Activated CD4-positive, alpha-beta T cell treated with anti-CD3 and anti-CD28 coated beads, Interleukin-2, amount 50 U/mL, for 24 hours (primary cell): ENCODE measurements at places on chromosomes 7 and 10.

DNA sequence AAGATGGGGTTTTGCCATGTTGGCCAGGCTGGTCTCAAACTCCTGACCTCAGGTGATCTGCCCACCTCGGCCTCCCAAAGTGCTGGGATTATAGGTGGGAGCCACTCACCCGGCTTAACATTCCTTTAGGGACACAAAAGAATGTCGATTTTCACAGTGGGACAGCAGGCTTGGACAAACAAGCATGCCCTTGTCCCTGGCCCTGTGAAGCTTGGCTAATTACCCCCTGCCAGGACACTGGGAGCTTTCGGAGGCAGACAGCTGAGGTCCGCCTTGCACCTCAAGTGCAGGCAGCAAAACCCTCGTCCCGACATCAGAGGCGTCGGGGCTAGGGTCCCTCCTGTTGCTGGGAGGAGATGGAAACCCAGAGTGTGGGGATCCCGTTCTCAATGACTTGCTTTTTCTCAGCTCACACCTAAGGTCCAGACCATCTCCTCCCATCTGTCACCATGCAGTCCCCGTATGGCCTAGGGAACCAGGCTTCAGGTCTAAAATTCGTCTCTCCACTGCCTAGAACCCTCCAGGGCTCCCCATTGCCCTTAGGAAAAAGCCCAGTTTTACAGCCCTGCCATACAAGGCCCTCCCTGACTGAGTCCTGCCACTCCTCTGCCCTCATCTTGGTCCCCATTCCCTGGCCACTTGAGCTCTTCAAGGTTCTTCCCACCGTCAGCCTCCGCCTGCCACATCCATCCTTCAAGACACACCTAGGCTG, 6.3 kb upstream of the CLIP2 start:
- DNase-seq: no peak

GRCh38 chr7:36533717-36534116, 144.1 kb downstream of the ANLN start:
- DNase-seq: no peak

DNA sequence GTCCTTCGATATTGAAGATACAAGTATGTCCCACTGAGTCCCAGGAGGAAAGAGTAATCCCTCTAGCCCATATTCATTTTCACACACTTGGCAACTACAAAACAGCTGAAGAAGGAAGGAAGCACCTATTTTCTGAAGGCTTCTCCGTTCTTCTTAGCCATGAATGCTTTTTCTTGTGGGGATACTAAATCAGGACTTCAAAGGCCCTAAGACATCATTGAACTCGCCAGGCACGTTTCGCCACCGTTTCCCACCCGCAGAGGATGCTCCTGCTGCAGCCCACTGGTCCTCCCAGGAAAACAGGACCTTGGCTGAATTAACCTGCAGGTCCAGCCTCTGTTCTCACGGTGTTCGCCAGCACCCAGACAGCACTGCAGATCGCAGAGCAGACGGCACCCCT, 561.5 kb downstream of the DNAJB6 start:
- DNase-seq: no peak

DNA sequence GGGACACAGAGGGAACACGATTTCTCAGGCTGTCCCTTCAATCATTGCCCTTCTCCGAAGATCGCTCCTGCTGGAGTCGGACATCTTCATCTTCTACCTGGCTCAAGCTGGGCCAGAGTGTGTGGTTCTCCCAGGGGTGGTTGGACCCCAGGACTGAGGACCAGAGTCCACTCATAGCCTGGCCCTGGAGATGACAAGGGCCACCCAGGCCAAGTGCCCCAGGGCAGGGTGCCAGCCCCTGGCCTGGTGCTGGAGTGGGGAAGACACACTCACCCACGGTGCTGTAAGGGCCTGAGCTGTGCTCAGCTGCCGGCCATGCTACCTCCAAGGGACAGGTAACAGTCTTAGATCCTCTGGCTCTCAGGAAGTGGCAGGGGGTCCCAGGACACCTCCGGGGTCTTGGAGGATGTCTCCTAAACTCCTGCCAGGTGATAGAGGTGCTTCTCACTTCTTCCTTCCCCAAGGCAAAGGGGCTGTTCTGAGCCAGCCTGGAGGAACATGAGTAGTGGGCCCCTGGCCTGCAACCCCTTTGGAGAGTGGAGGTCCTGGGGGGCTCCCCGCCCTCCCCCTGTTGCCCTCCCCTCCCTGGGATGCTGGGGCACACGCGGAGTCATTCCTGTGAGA, 23.3 kb downstream of the TBATA start:
- no peak for DNase-seq

- DNase-seq: peak; percentile 42
These were observed 85.4 kb downstream of the ICA1 start for GRCh38 chr7:8176370-8177081.

DNA sequence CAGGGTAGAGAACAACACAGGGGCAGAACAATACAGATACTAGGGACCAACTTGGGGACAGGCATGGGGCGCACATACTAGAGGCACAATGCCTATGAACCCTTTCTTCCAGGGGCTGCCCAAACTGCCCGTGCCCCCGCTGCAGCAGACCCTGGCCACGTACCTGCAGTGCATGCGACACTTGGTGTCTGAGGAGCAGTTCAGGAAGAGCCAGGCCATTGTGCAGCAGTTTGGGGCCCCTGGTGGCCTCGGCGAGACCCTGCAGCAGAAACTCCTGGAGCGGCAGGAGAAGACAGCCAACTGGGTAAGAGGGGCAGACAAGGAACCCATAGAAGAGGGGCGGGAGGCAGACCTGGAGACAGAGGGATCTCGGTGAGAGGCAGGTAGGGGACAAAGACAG, 5.8 kb downstream of the CHAT start:
- DNase-seq: no peak

- DNase-seq: no peak
These were observed 134.1 kb downstream of the MDFIC start for GRCh38 chr7:115056019-115056418.

DNA sequence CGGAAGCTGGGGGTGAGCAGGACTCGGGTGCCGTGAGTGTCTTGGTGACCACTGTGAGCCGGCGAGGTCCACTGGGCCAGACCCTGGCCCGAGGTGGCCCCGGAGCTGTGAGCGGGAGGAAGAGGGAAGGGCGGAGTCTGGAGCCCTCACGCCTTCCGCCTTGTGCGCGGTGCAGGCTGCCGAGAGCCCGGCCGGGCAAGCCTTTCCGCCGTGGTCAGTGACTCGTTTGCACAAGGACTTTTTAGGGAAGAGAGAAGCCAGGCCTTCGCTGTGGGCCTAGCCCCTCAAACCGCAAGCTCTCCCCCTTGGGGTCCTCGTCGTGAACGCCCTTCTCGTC, 40.9 kb upstream of the ZNF32 start:
- DNase-seq: peak; percentile 5

DNA sequence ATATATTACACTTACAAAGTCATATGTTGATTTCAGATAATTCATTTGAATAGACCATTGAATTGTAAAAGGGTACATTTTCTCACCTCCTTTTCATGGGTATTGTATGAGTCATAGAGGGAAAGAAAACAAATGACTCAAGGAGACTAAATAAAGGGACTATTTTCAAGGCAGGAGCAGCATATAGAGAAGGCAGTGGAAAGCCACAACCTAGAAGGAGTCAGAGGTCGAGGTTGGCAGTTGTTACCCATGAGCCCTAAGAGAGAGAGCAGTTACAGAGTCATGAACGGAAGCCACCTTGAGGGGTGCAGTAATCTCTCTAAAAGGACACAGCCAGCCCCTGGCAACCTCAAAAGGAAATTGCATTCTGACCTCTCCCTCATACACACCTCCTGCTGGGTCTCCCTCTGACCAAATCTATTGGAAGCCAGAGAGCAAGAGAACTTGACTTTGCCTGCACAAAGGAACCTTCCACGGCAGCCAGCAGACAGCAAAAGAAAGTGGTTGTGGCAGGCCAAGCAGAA, 137.9 kb downstream of the GRM8 start:
- DNase-seq: no peak

DNA sequence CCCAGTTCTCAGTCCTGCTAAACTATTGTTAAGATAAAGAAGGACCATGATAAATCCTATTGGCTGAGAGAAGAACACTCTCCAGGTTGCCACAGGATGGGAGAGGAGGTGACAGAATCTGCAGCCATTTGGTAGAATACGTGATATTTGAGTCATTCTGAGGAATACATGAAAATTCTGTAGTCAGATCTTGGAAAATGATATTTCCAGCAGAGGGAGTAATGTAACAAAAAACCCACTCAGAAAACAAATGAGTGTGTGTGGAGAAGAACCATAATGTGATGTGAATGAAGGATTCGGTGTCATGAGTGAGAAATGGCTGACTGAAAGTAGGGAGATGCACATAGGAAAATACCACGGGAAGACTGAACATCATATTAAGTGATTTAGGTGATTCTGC, 128.5 kb upstream of the PFKP start:
- DNase-seq: no peak

- DNase-seq: no peak
These were observed 85.8 kb downstream of the GRK5 start for GRCh38 chr10:119292968-119293760.

- DNase-seq: no peak
These were observed 9.7 kb upstream of the TTYH3 start for GRCh38 chr7:2621948-2622640.

DNA sequence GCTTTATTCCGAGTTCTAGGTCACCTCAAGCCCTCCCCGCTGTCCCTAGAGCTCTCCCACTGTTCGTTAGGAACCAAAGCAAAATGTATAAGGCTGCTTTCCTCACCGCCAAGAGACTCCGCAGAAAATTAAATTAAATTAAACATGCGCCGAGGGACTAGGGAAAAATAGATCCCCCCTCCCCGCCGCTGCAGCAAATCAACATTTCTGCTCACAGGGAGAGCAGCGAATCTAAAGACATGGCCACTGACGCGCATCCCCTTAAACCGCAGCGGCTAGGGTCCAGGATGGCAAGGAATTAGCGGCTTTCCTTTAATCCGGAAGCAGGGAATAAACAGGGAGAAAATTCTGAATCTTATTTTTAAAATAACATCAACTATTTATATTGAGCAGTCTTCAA, 7.6 kb downstream of the SP8 start:
- DNase-seq: no peak

DNA sequence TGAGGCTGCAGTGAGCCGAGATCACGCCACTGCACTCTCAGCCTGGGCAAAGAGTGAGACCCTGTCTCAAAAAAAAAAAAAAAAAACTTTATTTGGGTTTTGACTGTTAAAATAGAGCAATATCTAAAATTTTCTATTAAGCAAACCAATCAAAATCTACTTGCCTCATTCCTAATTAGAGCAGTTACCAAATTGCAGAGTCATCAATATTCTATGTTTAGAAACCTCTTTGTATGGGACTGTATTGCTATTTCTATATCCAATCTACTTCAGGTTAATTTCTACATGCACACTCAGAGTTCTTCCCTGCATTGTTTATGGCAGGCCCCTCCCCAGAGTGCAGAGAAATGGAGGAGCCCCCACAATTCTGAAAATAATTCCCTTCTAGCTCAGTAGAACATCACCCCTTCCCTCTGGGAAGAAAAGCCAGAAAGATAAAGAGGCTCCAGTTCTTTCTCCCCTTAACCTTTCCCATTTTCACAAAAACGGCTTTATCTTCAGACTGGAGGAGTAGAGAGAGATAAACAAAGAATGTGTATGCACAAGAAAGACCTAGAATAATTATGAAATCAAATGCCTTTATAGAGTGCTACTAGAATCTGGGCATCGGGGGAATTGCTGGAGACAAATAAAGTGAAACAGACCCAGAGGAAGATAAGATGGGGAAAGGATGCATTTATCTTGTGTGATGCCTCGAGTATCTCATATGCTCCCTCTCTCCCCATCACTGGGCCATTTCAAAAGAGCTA, 17.9 kb downstream of the SCRN1 start:
- DNase-seq: no peak

DNA sequence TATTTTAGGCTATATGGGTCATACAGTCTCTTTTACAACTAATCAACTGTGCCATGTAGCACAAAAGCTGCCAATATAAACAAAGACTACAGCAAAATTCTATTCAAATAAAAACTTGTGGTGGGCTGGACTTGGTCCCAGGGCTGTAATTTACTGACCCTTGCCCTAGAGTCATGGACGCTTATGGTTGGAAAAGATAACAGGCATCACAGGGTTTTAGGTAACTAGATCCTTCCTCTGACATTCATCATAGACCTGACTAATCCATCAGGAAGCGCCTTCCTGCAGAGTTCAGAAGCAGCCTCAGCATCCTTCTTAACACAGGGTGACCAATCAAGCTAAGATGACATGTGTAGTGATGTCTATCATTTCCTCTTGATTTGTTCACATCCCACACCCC, 40.2 kb upstream of the GPAM start:
- no peak for DNase-seq

DNA sequence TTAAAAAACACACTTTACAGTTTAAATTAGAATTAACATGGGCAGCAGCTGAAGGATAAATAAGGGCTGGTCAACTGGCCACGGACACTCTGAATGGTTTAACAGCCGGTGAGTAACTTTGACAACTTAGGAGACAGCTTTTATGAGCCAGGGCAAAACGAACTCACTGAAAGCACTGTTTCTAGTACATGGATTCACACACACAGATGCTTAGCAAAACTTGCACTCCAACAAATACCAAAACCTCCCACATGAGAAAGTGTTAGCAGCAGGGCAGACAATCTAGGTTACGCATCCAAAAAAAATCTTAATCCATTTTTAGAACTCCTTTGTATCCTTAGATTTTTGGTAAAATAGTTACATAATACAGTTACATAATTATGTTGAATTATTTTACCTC, 486.4 kb downstream of the PHTF2 start:
- no peak for DNase-seq

GRCh38 chr7:157284229-157285014, 52.4 kb upstream of the DNAJB6 start:
- no peak for DNase-seq

DNA sequence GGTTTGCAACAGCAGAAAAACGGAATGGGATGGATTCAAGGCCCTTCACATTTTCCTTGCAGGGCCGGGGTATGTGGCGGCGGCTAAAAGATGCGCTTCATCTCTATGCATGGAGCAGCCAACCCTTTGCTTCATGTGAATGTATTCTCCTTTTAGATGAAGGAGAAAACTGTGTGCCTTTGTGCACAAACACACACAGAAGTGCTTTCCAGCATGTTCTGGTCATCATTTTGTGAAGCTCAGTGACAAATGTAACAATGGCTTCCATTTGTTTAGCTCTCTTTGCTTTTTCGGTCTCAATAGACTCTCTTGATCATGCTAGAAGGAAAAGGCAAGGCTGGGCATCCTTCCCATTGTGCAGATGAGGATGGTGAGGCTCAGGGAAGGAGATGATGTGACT, 161.7 kb upstream of the MKI67 start:
- no peak for DNase-seq

- DNase-seq: no peak
These were observed 60.5 kb upstream of the BET1 start for GRCh38 chr7:94064541-94065191.

GRCh38 chr7:22799633-22800032, 23.0 kb downstream of the TOMM7 start:
- no peak for DNase-seq

- no peak for DNase-seq
These were observed 427.1 kb downstream of the TNS3 start for GRCh38 chr7:47154791-47155190.
